Cerebellum (tissue), 4 donors: ENCODE measurements at places on chromosomes 16 and 17. TPM values are rescaled to one million over a fixed set of nuclear protein-coding genes. Genes with fewer than 3 reads are reported as not detected.

DNAAF8 gene
- 1.5 TPM for total RNA-seq

SLC16A13 gene
- 1.4 TPM for total RNA-seq

TVP23A gene
- 12.2 TPM for total RNA-seq

PRAC1 gene
- not detected for total RNA-seq

RAMP2 gene
- total RNA-seq, result 8.7 TPM

ITGAX gene
- 1.6 TPM for total RNA-seq

FBXO39 gene
- not detected for total RNA-seq

WFIKKN2 gene
- total RNA-seq, result 6.3 TPM

JUP gene
- 38.9 TPM for total RNA-seq

PIRT gene
- total RNA-seq, result 7.3 TPM

SYT17 gene
- total RNA-seq, result 4.6 TPM

PRKCB gene
- total RNA-seq, result 109 TPM

GAS2L2 gene
- 0.36 TPM for total RNA-seq

KRTAP3-1 gene
- total RNA-seq, result not detected

EME1 gene
- 4.7 TPM for total RNA-seq

HOXB4 gene
- 0.09 TPM for total RNA-seq

RAC3 gene
- 37.7 TPM for total RNA-seq

HOXB1 gene
- total RNA-seq, result not detected

EVPLL gene
- not detected for total RNA-seq

TBC1D3C gene
- not detected for total RNA-seq

CD300H gene
- not detected for total RNA-seq

CCDC154 gene
- 1.00 TPM for total RNA-seq

PLK1 gene
- total RNA-seq, result 6.7 TPM

BAIAP3 gene
- 8.8 TPM for total RNA-seq

CDT1 gene
- 7.9 TPM for total RNA-seq

CIITA gene
- 0.36 TPM for total RNA-seq

TEKT5 gene
- total RNA-seq, result not detected

SLC38A8 gene
- 0.45 TPM for total RNA-seq

LGALS9B gene
- not detected for total RNA-seq

FLYWCH2 gene
- 21.8 TPM for total RNA-seq

EFCAB5 gene
- total RNA-seq, result 2.4 TPM
